ENCODE measurements at places on chromosomes 16 and 17.

DNA sequence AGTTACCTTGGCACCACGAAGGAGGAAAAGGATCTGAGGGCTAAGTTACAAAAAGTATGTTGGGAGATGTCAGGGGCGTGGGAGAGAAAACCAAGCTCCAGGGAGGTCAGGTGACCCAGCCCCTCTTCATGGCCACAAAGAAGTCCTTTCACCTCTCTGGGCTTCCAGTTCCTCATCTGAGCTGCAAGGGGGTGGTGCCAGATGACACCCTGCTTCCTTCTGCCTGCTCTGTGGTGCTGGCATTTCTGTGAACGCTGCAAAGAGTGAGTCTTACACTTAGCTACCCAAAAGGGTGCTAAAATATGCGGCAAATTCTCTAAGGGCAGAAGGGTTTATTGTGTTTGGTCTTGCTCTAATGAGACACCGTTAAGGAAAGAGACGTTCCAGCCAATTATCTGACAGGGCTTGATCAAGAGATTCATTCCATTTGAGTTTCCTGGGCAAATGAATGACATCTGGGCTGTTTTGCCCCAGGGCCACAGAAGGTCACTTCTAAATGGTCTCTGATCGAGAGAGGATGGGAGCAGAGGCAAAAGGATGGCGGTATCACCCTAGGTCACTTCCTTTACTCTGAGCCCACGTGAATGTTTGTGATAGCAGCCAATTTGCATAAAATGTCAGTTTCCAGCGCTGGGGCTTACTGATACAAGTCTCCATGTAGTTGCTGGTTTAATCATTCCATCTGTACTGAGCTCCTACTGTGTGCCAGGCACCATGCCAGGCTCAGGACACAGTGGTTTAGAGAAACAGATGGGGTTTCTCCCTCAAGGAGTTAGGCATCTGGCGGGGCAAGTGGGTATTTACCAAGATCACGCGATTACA, 210.2 kb downstream of the KATNIP start:
- DNase-seq, result no peak

GRCh38 chr16:2829501-2830354, at the start of gene ZG16B:
Gene ZG16B (plus strand): TSS chr16:2830303. CDS start chr16:2830442, 139 bp downstream.
- DNase-seq, result peak; percentile 24

GRCh38 chr17:33318241-33318640, 25.1 kb upstream of the ASIC2 start:
- DNase-seq, result no peak

- DNase-seq, result no peak
These were observed 602.0 kb upstream of the C16orf82 start for GRCh38 chr16:26464576-26465266.

DNA sequence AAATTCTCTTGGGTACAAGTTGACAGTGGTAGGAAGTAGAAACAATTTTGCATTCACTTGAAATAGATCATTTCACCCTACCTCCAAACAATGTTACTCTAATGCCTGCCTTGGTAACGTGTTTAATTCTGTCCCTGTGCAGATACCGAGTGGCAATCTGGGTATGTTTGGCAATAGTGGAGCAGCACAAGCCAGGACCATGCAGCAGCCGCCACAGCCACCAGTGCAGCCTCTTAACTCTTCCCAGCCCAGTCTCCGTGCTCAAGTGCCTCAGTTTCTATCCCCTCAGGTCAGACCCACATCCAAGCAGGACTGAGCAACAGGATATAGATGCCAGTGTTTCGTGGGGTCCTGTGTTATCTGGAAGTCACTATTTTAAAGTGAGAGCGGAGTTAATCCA, 49.3 kb downstream of the TMC6 start:
- DNase-seq, result no peak

- DNase-seq, result peak; percentile 9
These were observed 1.3 kb downstream of the USP36 start for GRCh38 chr17:78839235-78839761.

- DNase-seq, result no peak
These were observed 11.8 kb downstream of the NLRC5 start for GRCh38 chr16:57001026-57001679.

- DNase-seq, result peak; percentile 24
These were observed 12.1 kb upstream of the ALDOA start for GRCh38 chr16:30053376-30054015.

- DNase-seq, result peak; percentile 38
These were observed 919 bp upstream of the DHRS7C start for GRCh38 chr17:9792181-9792840.

DNA sequence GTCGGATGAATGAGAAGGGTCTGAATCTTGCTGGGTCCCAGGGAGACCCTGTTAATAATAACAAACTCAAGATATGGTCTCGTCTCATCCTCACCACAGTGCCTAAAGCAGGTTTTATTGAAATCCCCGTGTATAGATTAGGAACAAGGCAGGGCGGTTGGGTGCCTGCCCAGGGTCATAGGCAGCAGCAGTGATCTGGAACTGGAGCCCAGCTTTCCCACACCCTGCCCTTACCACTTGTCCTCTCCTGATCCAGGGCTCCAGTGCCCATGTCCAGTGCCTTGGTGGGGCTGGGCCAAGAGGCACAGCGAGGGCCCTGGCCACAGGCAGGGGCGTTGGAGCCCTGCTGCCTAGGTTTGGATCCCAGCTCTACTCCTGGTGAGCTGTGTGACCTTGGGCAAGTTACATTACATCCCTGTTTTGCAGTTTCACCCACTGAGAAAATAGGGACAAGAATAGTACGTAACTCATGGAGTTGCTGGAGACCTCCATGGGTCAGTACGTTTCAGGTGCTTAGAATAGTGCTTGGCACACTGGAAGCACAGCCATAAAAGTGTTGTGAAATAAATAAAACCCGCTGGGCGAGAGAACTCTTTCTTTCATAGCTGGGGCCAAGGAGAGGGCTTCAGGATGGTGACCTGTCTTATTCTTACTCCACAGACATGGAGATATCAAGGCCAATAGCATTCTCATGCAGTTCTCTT, 13.9 kb downstream of the SOCS3 start:
- no peak for DNase-seq

- peak; percentile 19 for DNase-seq
These were observed 76.1 kb downstream of the TNRC6C start for GRCh38 chr17:78034429-78035091.

DNA sequence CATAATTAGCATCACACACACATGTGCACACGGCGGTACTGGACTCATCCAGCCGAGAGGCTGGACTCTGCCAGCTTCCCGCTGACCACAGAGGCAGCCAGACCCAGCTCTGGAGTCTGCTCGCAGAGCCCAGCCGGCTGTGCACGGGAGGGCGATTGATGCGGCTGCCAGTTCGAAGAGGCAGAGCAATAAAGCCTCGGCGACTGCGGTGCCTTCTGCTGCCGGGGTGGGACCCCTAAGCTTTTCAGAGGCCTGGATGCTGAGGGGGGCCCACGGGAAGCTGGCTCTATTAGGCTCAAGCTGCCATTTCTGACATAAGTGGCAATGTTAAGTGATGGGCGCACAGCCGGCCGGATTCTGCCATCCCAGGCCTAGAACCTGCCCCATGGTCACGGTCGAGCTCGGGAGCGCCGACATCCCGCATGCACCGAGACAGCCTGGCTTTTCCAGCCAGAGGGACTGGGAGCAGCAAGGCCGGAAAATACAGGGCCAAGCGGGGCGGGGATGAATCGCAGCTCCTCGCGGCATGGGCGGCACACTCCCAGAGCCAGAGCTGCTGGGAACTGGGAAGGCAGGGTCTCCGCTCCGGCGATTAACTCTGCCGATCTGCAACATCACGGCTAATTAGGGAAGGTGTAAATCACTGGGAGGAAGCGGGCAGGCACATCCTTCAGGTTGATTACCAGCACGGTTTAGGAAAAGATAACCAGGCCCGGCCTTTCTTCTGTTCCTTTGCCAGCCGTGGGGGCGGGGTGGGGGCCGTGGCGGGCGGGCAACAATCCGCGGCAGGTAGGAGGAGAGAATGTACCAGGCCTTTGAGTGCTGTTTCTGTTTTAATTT, 57.7 kb downstream of the TBC1D16 start:
- no peak for DNase-seq

DNA sequence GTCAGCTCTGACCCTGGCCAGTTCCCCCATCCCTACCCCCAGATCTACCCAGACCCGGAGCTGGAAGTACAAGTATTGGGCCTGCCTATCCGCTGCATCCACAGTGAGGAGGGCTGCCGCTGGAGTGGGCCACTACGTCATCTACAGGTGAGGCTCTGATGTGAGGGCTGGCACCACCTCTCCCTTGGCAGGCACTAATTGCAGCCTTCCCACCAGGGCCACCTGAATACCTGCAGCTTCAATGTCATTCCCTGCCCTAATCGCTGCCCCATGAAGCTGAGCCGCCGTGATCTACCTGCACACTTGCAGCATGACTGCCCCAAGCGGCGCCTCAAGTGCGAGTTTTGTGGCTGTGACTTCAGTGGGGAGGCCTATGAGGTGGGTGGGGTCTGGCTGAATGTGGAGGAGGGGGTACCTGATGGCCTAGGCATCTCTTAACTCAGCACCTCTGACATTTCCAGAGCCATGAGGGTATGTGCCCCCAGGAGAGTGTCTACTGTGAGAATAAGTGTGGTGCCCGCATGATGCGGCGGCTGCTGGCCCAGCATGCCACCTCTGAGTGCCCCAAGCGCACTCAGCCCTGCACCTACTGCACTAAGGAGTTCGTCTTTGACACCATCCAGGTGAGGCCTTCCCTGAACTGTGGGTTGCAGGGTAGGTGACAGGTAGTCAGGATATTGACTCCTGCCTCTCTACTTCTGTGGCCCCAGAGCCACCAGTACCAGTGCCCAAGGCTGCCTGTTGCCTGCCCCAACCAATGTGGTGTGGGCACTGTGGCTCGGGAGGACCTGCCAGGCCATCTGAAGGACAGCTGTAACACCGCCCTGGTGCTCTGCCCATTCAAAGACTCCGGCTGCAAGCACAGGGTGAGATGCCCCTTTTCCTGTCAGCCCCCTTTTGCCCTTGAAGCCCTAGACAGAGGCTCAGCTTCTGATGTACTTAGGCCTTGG, 4.3 kb downstream of the TRAF4 start:
- DNase-seq, result no peak

GRCh38 chr16:27549746-27550581, at the start of the genes GTF3C1 and KATNIP:
Gene GTF3C1 (minus strand): TSS chr16:27549913. CDS start chr16:27549890, 23 bp downstream.
Gene KATNIP (plus strand): TSS chr16:27550144. CDS start chr16:27550171, 27 bp downstream.
- DNase-seq, result peak; percentile 99

Data from MCF 10A (cell line).